ENCODE measurements at places on chromosomes 5 and 9.

- DNase-seq = no peak
Observed at GRCh38 chr5:92409134-92409533, 1026.0 kb upstream of the ARRDC3 start.

DNA sequence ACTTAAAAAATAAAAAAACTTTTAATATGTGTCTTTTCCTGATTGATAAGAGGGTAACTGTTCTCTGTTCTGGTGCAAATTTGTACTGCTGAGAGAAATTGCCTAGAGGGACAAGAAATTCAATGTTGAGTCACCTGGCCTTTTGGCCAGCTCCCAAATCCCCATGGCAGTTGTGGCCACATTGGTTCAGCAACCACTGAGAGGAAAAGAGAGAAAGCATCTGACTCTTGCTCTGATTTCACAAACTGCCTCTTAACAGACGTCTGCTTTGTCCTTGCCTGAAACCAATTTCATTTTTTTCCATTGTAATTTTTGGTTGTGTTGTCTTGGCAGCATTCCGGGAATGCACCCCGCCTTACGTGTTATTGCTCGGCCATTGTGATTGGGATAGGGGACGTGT lies 42.4 kb downstream of the NTRK2 start:
- DNase-seq = no peak

DNA sequence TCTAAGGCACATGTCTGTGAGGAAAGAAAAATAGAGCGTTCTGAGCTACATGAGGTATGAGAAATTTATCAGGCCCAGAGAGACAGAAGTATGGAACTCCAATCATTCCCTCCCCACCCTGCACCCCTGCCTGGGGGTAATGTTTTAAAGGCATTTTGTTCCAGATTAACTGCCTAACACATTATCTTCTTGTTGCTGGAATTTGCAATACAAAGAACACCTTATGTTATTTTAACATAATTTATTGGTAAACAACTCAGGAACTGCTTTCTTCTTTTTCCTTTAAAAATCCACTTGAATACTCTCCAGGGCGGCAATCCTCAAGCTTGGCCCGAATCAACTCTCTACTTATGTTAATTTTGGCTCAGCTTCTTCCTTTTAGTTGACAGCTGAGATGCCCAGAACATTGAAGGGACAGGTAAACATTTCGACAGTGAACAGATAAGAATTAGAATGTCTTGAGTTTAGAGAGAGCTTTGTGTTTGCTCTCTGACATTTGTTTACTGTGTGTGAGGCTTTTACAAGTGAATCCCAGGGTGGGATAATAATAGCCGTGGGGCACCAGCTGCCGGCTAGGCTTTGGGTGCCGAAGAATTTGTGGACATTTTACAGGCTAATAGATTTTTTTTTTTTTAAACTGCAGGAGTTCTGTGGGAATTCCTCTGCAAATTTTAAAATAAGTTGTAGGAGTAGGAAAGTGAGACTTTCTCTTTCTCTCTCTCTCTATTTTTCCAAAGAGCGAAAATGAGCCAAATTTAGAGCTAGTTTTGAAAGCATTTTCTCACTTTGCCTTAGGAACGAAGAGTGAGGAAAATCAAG lies 96.4 kb upstream of the TAF11L2 start:
- DNase-seq = no peak

DNA sequence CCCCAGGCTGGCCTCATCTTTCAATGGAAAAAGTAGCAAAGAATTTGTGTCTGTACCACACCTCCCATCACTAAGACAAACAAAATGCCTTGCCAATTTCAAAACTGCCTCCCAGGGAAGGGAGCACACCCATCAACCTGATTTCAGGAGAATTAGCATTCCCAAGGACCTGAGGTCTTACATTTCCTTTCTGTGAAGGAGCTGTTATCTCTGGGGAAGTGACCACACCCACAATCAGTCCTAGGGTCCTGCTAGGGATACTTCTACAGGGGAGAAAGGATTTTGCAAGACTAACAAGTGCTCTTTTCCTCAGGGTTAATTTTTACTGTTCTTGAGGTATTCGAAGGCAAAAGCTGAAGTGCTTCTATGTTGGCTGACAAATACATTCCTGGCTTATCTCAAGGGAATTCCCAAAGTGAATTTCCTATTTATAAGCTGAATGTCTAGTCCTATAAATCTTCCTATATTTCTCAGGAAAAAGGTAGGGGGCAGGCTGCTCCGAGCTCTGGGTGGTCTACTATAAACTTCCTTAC lies 97.4 kb upstream of the ITGA1 start:
- DNase-seq = no peak

GRCh38 chr9:129939431-129939830 lies 103.6 kb downstream of the FNBP1 start:
- DNase-seq = no peak

DNA sequence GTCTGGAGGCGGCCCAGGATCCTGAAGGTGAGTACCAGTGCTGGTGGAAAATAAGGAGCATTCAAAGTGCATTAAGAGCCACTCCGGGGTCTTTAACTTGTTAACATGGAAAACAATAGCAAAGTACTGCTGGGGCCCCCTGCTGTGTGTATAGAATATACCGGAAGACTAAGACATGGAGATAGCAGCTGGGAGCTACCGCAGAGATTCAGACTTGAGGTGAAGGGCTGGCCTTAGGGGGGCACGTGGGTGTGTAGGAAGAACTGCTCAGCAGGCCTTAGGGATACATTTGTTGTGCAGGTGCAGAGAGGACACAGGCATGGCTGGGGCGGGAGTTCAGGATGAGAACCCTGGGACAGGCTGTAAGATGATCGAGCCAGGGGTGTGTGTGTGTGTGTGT lies 1.2 kb upstream of the DMRT1 start:
- DNase-seq = no peak

- DNase-seq = no peak
Observed at GRCh38 chr9:95607507-95607906, 90.7 kb upstream of the PTCH1 start.

DNA sequence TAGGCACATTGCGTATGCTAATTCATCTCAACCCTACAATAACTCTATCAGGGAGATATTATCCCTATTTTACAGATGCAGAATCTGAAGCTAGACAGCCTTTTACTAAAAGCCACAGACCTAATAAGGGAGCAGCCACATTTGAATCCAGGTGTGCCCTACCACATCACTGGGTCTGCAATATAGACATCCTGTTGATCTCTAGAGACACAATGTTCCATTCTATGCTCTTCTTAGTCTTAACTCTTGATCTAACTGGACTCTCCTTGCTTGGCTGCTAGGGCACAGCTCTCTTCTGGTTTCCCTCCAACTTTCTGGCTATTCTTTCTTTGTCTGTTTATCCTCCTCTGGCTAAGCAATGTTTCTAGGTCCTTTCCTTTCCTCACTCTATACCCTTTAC lies 1.4 kb upstream of the SPATA6L start:
- no peak for DNase-seq

GRCh38 chr5:116626945-116627679 lies 52.5 kb upstream of the SEMA6A start:
- no peak for DNase-seq

DNA sequence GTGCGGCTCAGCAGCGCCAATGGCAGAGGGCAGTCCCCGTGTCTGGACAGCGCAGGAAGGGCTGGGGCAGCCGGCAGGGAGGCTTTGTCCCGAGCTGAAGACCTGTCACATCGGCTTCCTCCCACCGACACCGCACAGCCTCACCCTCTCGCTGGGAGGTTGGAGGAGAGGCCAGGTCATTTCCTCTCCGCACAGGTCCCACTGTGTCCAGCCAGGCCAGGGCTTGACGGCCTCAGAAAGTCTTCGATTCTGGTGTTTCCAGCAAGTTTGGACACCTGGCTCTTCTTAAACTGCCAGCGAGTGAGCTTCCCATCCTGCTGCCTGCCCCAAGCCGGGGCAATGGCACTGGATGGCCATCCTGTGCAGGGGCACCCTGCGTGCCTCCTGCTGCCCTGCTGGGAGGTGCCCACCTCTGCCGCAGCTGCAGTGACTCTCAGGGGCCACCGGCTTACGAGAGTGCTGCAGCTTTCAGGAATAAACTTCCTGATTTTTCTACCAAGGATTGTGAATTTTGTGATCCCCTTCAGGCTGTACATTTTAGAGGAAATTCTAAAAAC lies 33.9 kb downstream of the AHRR start:
- no peak for DNase-seq
